Left kidney (tissue), 8 donors: ENCODE measurements at places on chromosomes 3 and 15. TPM values are rescaled to one million over a fixed set of nuclear protein-coding genes. Genes with fewer than 3 reads are reported as not detected.
A peak's percentile ranks its signal among the peaks of the same experiment; 100 is the strongest.

GRCh38 chr3:143433787-143434378 is 314.3 kb downstream of the CHST2 start:
- no peak for DNase-seq

GRCh38 chr3:136852180-136852579 is 9.8 kb upstream of the NCK1 start:
- no peak for DNase-seq

GOLGA8R gene
- polyA plus RNA-seq: 10.9 TPM

GRCh38 chr3:126142652-126143051 is 37.7 kb downstream of the ALDH1L1 start:
- DNase-seq: no peak

DNA sequence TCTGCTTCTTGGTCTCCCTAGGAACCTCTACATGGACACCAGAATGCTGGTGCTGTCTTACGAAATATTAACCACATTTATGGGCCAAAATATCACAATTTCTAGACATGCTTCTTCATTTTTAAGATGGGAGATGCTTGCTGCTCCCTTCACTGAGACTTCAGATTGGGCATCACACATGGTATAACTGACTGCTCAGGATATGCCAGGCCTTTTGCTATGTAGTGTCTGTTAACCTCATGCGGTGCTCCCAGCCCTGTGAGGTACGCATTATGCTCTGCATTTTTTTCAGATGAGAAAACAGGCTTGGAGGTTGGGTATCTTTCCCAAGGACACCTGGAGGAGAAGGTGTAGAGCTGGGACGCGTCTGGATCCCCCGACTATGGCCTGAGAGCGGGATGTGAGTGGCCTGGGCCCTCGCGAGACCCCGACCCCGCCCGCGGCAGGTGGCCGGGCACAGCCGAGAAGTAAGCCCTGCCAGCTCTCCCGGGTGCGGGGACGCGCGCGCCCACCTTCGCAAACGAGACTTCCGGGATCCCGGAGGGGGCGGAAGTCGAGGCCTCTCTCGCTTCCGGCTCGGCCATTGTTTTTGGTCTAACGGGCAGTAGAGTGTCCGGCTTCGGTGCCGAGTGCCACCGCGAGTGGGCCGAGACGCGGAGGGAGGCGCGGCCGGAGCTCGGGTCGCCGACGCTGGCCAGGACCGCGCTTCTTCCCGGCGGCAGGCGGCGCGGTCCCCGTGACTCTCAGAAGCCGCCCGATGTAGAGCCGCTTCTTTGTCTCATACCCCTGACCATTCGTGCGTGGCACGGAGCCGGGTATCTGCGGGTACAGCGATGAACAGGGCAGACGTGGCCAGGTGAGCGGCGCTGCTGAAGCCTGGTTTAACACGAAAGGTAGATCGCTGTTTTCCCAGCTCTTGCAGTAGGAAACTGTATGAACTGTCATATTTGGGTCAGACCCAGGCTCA is at the start of gene ZKSCAN7:
Gene ZKSCAN7 (plus strand): TSS at position 568 of the 967 bp plus-strand sequence. CDS start 1,855 bp downstream, outside the sequence.
- DNase-seq: peak; percentile 66

ADCY5 gene
- polyA plus RNA-seq: 10.6 TPM

TBL1XR1 gene
- 181 TPM for polyA plus RNA-seq

DNA sequence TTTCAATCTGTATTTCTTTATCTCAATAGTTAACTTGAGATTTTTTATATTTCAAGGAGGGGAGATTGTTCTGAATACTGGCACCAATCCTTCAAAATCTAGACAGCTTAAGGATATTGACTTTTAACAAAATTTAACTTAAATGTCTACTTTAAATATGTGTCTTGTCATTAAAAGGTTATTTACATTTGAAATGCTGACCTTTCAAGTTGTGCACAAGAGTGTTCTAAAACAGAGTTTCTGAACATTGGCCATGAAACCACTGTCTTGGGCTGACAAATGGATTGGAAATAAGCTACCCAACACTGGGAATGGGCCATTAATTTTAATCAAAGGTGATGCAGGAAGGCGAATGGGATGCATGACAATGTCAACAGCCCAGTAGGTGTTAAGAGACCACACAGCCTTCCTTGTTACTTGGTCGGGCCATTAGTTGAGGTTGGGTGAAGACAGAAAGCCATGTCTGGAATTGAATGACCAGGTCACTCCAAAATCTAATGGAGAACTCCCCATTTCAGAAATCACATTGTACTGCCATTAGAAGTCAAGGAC is 128.5 kb downstream of the CDIN1 start:
- peak; percentile 70 for DNase-seq

DNA sequence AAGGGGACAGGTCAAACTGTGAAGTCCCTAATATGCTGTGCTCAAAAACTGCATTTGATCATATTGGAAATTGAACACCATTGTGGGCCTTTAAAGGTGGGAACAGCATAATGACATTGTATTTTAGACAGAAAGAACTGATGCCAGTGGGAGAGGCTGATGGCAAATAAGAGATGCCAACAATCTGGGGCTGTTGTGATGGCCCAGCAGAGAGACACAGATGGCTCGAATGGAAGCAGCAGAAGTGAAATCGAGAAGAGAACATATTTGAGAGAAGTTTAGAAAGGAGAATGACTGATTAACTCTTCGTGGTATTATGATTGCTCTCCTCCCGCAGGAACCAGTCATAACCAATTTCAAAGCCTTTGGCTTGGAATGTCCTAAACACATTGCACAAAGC is 382.9 kb downstream of the MECOM start:
- no peak for DNase-seq

DNA sequence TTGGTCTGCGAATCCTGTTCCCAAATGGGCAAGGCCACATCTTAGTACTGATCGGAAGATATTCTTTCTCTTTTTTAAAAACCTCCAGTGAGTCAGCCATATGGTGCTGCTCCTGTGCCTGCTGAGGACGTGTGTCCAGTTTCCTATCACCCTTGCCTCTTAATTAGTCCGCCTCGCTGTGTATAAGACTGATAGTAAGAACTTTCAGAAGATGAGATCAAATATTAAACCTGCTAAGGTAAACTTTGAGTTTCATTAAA is 612 bp downstream of the UBA5 start:
- peak; percentile 21 for DNase-seq

GRCh38 chr3:21170964-21171363 is 580.0 kb downstream of the ZNF385D start:
- DNase-seq: peak; percentile 11

GRCh38 chr3:13343601-13344000 is 76.5 kb downstream of the NUP210 start:
- no peak for DNase-seq

- DNase-seq: no peak
Measured at GRCh38 chr15:92576597-92577200, 78.9 kb downstream of the FAM174B start.

DNA sequence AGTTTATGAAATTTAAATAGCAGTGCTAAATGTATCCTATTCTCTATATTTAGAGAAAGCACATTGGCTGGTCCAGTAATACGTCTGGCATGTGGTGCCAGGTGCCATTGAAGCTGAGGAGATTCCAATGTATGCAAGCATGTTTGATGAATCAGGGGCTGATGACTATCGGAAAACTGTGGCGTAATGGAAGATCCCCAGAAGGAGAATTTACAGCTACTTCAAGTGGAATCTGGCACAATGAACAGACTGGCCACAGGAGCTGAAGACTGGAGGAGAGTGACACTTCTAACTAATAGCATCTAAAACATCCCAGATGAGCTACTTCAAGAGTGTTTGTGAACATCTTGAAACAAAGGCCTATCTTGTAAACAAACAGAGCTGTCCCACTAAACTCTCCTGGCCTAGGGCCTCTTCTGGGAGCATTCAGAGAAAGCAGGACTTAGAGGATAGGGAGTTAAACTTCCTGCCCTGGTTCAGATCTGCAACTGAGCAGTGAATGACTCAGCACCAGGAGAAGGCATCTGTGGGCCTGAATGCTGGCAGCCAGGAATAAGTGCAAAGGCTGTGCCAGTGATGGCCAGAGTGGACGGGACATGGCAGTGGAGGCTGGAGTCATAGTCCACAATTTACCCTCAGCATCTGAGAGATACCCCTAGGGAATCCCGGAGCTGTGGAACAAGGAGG is 15.2 kb upstream of the ACTC1 start:
- no peak for DNase-seq

- DNase-seq: no peak
Measured at GRCh38 chr15:67124911-67125588, 59.6 kb downstream of the SMAD3 start.

DNA sequence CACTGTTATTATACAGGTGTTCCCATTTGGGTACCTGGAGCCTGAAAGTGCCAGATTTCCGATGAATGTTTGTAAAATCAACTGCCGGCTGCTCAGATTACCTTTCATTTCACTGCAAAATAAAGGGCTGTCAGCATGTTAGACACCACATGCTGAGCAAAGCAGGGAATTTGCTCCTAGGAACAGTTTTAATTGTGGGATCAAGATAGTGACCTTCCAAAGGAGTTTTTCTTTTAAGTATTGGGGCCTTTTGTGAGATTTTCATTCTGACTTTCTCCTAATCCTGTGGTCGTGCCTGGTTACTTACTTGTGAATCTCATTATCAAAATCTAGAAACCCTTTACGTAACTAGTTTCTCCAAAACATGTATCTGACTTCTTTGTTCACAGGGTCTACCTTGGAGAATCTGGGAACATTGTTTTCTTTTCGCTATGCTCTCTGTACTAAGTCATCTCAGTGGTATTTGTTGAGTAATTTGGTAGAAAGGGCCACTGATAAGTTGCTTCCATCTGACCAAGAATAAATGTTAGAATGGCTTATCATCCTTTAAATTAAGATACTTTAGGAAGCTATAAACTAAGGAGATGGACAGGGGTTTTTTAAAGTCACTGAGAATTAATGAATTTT is 40.8 kb upstream of the LRTM1 start:
- DNase-seq: no peak

NDUFB5 gene
- polyA plus RNA-seq: 201 TPM

- DNase-seq: no peak
Measured at GRCh38 chr15:98791046-98791701, 142.8 kb downstream of the IGF1R start.

SOX14 gene
- not detected for polyA plus RNA-seq

DNA sequence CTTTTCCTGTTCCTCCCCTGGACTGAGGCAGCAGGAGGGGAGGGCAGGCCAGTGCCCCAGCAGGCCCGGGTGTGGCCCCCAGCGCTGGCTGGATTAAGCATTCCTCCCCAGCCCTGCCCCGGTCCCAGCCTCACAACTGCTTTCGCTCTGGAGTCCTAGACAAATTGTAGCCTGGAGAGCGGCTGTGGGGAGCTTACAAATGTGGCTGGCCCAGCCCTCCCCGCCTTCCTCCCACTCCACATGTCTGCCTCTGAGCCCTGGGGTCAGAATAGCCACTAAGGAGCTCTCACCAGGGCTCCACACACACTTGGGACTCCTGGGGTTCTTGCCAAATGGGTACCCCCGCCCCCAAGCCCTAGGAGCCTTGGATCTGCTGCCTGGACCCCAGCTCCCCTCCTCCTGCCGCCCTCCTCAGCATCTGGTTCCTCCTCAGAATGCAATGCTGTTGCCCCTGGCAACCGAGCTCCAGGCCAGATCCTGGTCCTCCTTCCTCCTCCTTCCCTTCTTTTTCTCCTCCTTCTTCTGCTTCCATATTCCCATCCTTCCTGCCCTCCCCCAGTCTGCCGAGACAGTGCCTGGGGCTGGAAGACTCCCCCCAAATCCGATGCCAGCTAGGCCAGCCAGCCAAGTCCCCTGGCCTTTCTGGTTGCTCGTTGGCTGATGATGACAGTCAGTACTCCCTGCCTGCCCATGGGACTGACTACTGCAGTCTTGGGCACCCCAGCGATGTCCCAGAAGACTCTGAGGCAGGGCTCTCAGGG is 91.1 kb downstream of the LINGO1 start:
- no peak for DNase-seq

DNA sequence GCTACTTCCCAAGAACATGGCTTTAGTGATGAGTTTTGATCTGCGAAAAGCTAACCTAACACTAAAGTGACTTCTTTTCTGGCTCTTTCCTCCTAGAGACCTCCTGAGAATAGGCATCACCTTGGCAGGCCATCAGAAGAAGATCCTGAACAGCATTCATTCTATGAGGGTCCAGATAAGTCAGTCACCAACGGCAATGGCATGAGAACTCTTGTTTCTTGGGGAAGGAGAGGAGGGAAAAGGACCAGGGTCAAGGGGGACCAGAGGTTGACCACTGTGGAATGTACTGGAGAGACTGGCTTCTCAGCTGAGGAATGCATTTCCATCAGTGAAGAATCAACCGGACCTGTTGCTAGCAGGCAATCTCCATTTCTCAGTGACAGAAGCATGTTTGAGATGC is 463.9 kb downstream of the EPHB1 start:
- no peak for DNase-seq

GLDN gene
- polyA plus RNA-seq: 0.28 TPM

- DNase-seq: no peak
Measured at GRCh38 chr3:127546970-127547733, 43.4 kb downstream of the TPRA1 start.

IL5RA gene
- polyA plus RNA-seq: 0.73 TPM

DNA sequence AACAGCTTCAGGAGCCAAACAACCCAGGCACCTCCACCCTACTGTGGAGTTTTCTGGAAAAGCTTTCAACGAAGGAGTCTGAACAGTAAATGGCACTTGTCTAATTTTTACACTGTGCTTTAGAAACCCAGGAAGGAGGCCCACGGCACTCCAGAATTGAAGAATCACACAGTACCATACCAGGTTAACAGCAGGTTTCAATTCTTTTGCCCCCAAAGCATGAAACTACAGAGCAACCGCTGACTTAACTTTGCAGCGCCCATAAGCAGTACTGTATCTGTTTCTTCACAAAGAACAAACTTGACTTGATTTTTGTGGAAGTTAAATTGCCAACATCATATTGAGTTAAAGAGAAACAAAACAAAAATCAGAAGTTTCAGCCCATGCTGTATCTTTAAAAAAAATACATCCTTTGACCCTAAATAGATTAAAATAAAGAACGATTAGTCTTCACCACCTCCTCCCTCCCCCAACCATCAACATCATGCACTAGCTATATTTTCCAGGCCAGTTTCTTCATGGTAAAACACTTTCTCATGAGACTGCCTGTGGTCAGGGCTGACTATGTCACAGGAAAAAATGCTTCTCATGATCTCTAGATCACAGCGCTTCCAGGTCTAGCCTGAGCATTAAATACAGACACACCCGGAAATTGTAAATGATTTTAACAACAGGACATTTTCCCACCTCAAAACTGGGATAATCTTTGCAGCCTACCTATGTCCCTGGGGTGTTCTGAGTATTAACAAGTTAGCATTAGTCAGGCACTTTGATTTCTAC is 456.3 kb downstream of the FOXP1 start:
- DNase-seq: no peak

DNA sequence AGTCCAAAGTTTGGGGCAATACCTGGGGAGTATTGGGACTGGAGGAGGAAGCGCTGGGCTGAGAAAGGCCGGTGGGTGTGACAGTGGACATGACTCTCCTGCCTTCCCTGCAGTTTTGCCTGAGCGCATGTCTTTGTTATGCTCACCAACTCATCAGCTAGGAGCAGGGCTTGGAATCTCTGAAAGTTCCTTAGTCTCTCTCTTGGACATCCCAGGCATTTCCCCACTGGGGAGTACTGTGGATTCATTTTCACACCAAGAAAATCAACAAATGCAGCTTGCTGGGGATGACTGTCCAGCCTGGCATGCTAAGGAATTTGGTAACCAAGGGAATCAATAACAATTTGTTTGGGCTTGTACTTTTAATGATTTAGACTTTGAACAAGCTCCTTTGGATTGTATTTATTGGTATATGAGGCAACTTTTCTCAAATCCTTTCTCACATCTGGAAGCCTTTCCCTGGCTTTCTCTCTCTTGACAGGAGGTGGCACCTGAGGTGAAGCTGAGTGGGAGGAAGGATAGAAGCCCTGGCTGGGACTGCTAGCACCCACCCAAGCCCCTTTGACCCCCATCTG is 48.5 kb upstream of the CHST2 start:
- DNase-seq: no peak
